Stimulated activated CD4-positive, alpha-beta T cell treated with anti-CD3 and anti-CD28 coated beads, Interleukin-15, amount 100 ng/mL, for 48 hours (primary cell): ENCODE measurements at places on chromosomes 3 and 15.

DNA sequence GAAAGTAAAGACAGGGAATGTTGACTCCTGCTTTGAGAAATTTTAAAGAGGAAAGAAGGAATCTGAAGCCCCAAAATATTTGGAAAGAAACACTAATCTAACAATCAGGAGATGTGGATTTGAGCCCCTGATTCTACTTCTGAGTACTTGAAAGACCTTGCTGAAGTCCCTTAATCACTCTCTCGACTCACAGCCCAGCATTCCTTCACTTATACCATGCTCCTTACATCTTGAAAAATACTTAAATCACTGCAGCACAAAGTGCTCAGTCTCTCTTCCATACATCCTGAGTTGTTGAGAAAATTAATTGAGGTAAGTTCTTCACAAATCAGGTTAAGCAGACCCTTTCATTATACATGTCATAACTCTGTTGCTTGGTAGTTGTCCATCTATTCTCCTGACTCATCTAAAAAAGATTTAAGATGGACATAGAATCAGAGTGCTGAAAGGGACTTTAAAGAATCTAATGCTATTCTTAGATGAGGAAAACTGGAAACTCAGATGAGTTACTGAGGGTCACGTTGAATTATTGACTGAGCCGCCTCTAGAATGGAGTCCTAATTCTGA lies 72.8 kb upstream of the THSD4 start:
- DNase-seq = no peak

- peak; percentile 9 for DNase-seq
Observed at GRCh38 chr3:187319699-187320302, 28.3 kb upstream of the MASP1 start.

- no peak for DNase-seq
Observed at GRCh38 chr15:60626051-60626450, 147.1 kb upstream of the ICE2 start.

GRCh38 chr3:181330821-181331563 lies 341.5 kb upstream of the DNAJC19 start:
- no peak for DNase-seq

GRCh38 chr3:42814246-42814645 lies 5.0 kb downstream of the ACKR2 start:
- DNase-seq = no peak

DNA sequence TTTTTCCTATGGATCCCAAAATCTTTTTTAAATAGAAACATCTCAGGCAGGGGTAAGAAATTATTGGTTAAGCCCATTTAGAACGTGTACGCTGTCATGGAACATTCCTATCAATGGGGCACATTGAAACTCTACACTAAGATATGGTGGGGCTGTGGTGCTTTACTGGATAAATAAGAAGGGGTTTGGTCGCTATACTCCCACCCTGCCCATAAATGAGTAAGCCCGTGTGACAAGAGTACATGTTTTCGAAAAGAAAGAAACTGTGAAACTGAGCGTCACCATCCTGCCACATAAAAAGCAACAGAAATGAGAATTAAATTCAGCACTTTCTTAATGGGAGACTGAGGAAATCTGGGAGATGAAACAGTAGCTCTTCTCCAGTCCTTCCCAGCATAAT lies 929.7 kb upstream of the CFAP20DC start:
- peak; percentile 17 for DNase-seq

DNA sequence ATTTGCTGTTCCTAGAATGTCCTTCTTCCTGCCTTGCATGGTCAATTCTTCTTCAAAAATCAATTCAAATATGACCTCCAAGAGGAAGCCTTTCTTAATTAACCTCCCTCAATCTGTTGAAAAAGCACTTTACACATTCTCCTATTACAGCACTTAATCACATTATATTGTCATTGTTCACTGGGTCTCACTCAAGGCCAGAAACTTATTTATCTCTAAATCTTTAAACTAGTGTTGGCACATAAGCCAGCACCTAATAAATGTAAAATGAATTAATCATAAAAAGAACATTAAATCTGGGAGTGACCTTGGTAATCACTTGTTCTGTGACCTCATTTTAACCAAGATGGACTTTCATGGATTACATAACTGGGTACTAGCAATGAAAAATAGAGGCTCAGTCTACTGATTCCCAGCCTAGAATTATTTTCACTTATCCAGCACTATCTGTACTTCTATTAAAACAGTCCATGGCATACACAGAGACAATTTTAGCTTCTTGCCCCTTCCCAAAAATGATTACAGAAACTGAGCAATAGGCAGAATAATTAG lies 22.1 kb downstream of the MSL2 start:
- DNase-seq = no peak

- DNase-seq = no peak
Observed at GRCh38 chr3:22908989-22909507, 294.1 kb upstream of the UBE2E2 start.

DNA sequence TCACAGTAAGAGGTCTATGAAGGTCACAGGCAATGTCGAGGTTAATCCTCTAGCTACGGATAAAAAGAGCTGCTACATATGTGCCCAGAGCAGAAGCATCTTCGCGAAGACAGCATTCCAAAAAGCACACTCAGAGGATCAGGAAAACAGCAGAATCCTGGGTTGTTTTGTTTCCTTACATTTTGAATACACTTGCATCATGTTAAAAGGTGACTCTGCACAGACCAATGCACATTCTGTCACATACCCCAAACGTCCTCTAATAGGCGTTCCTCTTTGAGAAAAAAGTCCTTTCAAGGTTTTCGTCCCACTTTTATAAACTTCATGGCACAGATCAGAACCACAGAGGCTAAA lies 52.7 kb downstream of the VGLL4 start:
- DNase-seq = no peak

- no peak for DNase-seq
Observed at GRCh38 chr3:46080124-46080968, 53.1 kb upstream of the XCR1 start.

GRCh38 chr3:76754247-76754646 lies 285.7 kb upstream of the ROBO2 start:
- no peak for DNase-seq

DNA sequence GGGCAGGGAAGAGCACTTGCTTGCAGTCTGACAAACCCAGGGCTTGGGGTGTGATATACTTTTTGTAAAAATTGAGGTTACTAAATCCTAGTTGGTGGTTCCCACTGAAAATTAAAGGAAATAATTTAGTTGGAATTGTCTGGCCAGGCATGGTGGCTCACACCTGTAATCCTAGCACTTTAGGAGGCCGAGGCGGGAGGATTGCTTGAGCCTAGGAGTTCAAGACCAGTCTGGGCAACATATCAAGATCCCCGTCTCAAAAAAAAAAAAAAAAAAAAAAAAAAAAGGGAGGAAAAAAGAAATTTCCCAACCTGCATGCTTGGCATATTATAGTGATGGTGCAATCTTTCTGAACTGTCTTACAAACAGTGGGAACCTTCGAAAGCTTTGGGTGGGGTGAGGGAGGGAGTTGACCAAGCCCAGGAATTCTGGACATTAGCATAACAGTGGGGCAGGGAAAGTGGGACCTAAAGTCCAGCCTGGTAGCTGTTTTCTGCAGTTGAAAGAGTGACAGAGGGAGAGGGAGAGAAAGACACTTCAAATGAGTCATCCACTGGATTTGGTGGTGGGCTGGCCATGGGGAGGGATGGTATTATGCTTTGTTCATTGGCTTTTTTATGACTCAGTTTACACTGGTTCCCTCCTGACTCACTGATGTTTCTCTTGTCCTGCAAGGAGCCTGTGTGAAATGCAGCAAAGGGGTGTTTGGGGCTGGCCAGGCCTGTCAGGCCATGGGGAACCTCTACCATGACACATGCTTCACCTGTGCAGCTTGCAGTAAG lies 41.1 kb downstream of the LIMD1 start:
- DNase-seq = no peak

- DNase-seq = no peak
Observed at GRCh38 chr15:47663101-47663500, 54.2 kb upstream of the SEMA6D start.

DNA sequence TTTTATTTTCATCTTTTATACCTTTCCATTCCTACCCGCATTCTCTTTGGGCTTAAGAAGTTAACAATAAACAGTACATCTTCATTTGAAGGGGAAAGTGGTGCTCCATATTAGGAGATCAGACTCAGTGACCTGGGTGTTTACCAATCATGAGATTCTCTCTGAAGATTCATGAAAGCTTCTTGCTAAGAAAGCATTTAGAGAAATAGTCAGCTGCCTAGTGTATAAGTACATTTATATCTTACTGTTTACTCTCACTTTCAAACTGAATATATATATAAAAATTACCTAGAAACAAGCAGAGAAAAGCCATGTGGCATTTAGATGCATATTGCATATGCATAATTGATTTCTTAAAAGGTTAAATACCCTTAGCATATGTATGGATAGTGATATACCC lies 100.5 kb downstream of the KCNH8 start:
- DNase-seq = no peak

DNA sequence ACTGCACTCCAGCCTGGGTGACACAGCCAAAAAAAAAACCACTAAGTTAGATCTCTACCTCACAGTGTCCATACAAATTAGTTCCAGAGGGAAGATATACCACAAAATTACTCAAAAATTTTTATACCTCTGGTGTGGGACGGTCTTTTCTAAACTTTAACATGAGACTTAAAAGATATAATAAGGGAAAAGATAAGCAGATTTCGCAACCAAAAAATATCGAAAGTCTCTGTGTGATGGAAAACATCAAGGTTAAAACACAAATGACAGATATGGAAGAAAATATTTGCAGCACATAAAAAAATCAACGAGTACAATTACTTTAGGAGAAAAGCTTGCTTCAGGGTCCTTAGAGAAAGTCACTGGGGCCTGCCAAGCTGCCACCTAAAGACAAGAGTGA lies 10.5 kb downstream of the HDDC3 start:
- DNase-seq = no peak

DNA sequence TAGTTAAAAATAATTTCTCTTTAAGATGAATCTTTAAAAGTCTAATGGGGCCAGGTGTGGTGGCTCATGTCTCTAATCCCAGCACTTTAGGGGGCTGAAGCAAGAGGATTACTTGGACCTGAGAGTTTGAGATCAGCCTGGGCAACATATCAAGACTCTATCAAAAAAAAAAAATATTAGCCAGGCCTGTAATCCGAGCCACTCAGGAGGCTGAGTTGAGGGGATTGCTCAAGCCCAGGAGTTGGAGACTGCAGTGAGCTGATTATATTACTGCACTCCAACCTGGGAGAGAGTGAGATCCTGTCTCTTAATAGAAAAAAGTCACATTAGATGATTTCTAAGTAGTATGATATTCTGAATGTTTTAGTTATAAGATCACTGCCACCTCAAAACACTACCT lies 322.0 kb upstream of the MANF start:
- DNase-seq = no peak

GRCh38 chr3:156535798-156536197 lies 19.1 kb downstream of the SSR3 start:
- no peak for DNase-seq

DNA sequence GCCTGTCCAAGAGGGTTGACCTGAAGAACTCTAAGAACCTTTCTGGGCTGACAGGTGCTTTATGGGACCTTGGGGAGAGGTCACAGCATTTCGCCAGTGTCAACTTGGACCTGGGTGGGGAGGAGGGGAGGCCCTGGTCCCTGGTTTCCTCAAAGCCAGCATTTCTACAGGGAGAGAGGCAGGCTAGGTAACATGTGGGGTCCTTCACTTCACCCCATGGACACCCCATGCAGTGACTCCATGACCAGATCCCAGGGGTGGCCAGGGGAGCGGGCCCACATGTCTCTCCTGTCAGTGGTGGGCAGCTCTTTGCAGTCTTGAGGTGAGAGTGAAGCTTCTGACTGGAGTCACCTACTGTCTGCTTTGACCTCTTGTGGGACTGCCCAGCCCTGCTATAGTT lies 35.8 kb downstream of the GOLGA6L10 start:
- DNase-seq = no peak

GRCh38 chr3:109643590-109643989 lies 306.2 kb upstream of the DPPA4 start:
- DNase-seq = peak; percentile 1

DNA sequence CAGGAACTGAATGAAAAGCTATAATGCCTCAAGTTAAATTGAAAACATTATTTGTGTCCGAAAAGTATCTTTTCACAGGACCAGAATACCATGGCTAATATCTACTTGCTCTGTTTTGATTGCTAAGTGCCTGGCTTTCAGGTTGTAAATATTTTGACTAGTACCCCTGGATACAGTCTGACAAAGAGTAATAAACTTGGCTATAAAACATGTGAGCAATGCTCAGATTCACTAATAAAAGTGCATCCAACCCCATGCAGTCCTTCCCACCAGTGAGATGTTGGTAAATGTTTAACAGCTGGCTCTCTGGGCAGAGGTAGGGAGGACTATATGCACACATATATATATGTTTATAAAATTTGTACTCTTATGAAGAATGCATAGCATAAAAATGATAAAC lies 281.8 kb upstream of the TGFBR2 start:
- no peak for DNase-seq

DNA sequence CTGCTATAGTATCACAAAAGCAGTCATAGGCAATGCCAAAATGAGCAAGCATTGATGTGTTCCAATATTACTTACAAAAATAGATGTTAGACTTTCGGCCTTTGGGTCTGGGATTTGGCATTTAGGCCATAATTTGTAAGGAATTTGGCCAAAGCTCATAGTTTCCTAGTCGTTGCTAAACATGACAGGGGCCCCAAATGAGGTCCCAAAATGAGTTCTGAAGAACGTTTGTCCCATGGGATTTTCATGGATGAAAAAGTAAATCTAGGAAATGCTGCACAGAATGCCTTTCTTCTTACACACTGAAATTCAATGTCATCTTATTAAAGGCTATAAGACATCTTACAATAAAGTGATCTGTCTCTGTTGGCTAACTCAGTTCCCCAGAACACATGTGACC lies 456.0 kb downstream of the CNTN4 start:
- no peak for DNase-seq

DNA sequence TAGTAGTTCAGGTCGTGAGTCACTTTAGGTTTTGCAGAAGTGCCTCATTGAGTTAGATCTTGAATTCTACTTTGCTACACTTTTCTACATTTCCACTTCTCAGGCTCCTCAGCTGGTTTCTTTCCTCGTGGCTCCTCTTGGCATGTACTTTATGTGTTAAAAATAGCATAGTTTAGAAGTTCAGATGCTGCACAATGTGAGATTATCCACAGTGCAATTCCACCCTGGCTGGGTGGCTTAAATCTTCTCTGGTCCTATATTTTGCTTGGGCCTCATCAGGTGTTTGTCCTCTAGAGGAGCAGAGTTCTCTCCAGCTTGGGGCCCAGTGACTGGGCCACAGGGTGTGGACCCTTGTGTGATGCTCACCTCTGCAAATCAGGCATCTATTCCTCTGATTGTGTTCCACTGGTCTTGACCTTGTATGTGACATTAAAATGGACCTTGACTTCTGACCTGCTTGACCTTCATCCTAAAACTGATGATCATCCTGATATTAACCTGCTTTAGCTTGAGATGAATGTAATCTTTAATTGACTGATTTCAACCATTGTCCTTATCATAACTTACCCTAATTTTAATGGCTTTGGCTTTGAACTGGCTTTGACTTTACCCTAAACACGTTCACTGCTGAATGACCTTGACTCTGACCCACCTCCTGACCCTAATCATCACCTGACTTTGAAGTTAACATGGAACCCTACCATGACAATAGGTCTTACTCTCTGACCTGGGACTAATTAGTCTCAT lies 63.9 kb upstream of the ACAD9 start:
- DNase-seq = no peak

GRCh38 chr3:149442851-149443544 lies 31.5 kb upstream of the TM4SF4 start:
- no peak for DNase-seq
